Activated T-cell treated with anti-CD3 and anti-CD28 coated beads, Interleukin-2, amount 50 U/mL, for 48 hours (primary cell): ENCODE measurements at places on chromosomes 3 and 15.

DNA sequence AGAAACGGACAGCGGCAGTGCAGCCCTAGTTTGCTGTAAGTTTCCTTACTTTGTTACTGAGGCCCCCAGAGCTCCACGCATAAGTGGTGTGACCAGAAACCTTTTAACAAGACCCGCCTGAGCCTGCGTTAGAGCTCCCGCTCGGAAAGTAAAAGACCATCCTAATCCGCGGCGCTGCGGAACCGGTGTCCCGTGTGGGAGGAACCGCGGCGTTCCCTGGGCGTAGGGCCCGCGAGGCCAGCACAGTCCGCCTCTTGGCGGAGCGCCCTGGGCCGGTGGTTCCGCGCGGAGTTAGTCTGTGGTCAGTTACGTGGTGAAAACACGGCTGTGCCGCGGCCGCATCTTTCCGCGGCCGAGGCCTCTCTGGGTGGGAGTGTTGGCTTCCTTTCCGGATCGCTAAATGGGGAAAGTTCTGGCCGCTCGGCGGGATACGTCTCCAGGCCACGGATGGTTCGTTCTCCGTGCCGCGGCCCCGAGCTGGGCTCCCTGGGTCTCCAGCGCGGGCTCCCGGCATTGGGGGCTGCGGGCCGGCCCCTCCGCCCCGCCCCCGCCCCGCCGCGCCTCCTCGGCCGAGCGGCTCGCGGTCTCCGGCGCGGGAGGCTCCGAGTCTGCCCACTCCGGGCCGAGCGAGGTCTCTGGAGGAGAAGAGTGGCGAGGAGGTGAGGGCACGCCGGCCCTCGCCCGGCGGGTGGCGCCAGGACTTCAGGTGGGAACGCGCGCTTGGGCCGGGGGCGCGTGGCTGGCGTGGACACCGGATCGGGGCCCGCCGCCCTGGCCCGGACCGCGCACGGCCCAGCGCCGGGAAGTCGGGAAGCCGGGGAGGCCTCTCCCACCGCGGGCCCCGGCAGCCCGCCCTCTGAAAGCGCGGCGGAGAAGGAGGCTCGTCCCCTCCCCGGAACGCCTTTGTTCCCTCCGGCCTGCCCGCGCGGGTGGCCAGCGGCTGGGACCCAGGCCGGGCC lies 754 bp downstream of the B3GNT5 start:
- DNase-seq = peak; percentile 65

DNA sequence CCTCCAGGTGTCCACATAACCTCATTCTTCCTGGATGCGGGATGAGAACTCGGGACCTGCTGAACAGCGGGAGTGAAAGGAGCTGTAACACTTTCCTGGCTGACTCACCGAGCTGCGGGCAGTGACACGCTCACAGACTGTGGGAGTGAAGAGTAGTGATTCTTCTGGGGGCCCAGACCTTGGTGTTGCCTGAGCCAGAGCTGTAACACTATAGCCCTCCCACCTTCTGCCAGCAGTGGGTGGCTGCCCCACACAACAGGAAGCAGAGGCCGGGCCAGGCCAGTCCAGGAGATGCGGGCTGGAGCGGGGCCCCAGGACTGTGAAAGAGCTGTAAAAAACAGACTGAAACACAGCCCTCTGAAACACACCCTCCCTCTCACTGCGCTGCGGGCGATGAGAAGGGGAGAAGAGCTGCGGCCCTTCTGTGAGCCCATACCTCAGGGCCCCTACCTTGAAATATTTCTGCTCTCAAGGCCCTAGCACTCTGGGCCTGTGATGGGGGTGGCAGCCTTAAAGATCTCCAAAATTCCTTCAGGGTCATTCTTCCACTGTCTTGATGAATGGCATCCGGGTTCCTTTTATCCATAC lies 464.0 kb upstream of the CCDC54 start:
- no peak for DNase-seq

GRCh38 chr3:3705090-3705775 lies 94.0 kb upstream of the LRRN1 start:
- DNase-seq = no peak

DNA sequence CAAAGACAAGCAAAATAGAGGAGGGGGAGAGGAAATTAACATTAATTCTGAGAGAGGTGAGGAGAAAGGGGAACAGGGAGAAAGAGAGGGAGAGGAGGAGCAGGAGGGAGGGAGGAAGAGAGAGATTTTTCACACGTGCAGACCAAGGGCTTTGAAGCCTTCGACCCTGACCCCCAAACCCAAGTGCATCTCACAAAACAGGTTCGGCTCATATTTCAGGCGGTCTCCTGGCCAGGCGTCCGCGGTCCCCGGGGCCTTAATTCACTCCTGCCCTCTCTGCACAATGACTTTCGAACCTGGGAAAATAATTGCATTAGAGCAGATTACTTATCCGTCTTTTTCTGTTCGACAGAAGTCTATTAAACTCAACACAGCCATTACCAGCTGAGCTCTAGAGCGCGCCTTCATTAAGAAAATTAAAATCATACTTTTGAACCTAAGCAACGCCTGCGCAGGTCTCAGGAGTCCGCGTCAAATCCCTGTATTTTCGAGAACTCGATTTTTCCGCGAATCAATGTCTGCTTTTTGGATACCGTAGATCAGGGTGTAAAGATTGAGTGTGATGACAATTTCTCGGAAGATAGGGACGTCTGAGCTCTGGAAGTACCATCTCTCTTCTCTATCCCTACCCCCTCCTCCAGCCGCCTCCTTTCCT lies 220.7 kb downstream of the MEIS2 start:
- no peak for DNase-seq

DNA sequence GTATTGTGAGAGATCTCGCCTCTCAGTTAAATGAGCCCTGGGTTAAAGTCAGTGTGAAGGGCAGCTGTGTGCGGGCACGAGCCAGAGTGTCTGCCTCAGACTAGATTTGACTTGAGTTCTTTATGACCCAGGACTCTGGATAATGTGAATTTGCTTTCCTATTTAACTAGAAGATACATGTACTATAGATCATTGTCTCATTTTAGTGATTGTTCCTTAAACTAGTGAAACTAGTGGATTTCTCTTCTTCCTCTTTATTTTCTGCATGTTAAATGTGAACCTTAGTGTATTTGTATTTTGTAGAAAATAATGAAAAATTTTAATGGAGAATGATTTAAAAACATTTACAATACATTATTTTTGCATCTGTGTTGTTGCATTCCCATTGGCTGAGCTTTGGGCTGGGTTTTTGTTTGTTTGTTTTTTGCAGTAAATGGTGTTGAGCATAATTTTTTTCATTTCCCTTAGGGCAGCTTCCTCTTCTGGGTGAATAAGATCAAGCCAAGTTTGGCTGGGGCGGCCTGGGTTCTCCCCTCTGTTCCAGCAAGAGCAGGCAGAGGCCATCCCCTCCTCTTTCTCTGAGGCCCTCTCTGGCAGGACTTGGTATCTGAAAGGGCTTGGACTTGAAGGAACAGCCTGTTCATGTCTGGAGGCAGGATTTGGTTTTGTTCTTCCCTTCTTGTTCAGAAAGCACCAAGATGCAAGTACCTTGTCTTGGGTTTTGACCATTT lies 15.0 kb downstream of the GCSAM start:
- DNase-seq = no peak

DNA sequence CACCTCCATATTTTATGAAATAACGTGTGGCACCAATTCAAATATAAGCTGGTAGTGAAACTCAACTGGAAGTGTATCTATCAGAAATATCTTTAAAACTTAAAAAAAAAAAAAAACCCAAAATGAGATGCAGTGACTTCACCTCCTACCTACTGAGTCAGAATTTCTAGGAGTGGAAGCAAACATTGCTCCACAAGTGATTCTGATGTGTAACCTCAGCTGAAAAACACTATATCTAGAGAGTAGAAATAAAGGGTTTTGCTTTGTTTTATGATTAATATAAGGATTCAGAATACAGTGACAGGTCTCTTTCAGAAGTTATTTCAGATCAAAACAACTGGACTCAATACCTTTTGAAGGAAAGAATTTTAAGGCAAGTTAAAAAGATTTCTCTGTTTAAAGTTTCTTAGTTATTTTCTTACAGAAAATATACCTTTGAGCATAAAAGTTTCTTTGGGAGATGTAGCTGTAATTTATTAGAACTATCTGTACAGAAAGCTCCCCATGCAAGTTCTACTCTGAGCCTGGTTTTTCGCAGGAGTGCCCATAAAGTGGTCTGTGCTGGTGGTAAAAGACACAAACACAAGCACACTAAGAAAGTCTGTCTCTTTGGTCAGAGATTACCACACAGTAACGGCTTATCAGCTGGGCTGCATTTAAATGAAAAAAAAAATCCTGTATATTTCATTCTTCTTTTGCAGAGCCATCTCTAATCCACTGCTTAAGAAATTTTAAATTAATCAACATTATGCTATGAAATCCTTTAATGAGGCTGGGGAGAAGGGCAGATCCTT lies 59.9 kb upstream of the PPIB start:
- DNase-seq = no peak

DNA sequence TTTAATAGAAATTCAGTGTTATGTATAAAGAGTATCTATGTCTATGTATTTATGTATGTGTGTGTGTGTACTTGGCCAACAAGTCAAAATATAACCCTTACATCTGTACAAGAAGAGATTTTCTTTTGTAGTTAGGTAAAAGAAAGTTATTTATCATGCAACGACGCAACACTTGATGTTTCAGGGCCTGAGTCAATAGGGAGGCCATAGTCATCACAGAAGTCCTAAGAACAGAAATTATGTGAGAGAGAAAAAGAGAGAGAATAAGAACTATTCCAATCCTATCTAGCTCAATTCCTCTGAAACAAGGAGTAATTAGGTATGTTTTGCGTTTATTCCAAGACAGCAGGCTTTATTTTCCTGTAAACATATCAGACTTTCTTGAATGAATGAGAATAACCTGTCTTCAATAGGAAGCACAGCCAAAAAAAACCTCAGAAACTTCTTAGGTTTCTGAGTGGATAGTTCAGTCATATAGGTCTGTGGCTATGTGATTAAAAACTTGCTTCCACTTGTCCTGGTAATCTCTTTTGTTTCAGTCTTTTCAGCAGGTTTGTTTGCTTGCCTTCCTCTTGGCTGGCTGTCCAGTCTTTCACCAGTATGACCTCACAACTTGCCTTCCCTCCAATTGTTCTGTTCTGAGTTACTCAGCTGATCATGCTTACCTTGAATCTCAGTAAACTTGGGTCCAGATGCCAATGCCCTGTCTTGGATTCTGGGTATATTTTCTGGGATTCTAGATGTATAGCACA lies 382.4 kb upstream of the GBE1 start:
- no peak for DNase-seq

DNA sequence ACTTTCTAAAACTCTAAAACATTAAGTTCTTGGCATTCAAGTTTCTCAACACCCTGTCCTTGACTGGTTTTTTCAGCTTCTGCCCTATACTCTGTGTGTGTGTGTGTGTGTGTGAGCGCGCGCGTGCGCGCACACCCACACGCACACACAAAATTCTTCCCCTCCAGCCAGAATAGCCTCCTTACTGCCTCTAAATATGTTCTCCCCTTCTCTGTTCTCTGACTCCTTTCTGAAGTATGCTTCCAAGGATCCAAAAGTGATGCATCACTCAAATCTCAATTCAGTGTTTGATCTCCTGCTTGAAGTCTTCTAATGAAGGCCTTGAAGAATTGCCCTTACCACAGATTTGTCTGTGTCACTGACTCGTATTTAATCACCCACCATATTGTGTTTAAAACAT lies 129.8 kb downstream of the SLC25A26 start:
- DNase-seq = no peak

GRCh38 chr3:136898954-136899353 lies 36.9 kb downstream of the NCK1 start:
- no peak for DNase-seq

DNA sequence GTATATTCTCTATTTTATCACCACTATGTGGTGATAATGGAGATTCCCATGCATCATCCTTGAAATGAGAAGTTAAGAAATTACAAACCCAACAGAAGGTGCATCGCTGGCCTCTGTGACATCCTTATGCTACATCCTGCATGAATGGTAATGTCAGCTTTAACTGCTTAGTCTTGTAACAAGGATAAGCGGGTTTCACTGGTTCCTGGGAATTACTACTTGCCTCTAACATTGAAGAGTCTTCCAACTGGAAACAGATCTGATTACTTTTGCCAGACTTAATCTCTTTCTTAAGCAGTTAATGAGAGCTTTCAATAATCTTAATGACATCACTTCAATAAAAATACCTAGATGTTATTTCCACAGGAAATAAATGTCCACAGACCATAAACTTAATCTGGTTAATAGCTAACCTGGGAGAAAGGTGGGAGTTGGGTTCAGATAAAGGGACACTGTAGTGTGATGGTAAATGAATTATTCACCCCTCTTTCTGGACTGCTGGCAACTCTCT lies 44.0 kb downstream of the FMN1 start:
- DNase-seq = no peak

DNA sequence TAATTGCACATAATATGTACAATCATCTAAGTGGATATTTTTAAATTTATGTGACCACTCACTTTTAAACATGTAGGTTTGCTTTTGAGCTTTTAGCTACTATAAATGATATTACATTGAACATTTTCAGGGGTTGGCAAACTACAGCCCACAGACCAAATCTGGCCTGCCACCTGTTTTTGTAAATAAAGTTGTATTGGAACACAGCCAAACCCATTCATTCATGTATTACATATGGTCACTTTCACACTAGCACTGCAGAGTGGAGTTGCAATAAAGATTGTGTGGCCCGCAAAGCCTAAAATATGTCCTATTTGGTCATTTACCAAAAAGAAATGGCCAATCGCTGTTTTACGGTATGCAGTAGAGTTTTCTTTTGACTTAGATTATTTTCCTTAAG lies 21.2 kb downstream of the CMTM7 start:
- DNase-seq = no peak

DNA sequence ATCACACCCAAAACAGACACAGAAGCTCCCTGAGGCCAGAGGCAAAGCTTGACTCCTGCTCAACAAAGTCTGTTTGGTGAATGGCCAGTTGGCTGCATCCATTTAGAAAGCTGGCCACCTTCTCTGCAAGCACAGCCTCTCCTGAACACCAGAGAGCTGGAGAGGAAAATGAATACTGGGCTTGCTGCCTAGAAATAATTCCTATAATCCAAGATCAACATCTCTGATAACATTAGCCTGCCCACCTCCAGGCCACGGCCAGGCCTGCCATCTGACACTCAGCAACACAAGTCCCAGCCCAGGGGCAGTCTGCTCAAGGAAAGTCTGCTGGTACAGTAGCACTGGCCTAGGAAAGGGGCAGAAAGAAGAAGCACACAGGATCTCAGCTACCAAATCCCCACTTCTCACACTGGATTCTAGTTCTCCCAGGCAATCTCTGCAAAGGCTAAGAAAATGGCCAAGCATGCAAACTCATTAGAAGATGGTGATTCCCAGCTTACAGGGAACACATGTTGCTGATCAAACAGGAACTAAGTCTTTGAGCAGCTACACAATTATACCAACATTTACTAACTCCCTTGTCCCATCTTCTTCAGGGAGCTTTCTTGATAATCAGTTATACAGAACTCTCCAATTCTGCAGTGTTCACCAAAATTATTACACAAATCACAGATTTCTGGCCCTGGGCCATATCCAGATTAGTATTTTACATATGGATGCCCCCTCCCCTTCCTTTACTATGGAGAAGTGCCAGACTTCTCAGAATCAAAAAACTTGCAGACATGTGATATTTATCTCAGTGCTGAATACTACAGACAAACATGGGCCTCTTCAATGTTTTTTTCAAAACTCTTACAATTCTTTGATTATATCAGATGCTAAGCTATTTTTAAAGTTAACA lies 9.9 kb downstream of the TBC1D2B start:
- DNase-seq = no peak
